ENCODE measurements at places on chromosomes 7 and 10.

DNA sequence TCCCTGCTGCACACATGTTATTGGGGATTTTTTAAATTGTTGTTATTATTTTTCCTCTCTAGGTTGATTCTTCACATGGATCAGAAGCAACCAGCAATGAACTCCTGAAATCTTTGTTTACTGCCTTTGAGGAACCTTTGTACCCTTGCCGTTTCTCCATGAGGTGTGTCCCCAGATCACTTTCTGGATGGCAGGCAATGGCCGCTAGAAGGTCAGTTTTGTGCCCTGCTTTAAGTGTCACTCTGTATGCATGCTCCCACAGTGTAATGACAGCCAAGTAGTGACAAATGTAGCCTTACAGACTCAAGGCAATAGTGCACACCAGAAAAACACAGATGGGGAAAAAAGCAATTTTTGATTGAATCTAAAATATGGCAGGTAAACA is 47.7 kb upstream of the NRP1 start:
- no peak for DNase-seq

DNA sequence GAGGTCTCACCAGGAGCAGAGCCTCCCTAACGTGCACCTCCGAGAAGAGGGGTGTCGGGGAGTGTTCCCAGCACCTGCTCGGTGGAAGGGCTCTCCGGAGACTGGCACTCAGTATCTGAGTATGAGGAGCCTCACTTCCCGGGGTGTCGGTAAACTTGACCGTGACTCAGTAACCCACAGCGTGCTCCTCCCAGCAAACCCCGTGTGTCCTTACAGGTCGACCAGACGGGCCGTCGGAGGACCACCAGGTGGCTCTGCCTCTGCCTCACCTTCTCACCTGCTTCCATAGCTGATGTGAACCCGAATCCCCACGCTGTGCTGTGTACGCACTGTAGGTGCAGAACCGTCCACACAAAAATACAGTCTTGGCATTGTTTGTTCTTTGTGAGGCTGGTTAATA is 29.0 kb upstream of the KNDC1 start:
- DNase-seq, result no peak

- no peak for DNase-seq
Observed at GRCh38 chr10:130889240-130889639, 422.3 kb downstream of the TCERG1L start.

- DNase-seq, result no peak
Observed at GRCh38 chr10:100291356-100291755, 4.9 kb upstream of the BLOC1S2 start.

DNA sequence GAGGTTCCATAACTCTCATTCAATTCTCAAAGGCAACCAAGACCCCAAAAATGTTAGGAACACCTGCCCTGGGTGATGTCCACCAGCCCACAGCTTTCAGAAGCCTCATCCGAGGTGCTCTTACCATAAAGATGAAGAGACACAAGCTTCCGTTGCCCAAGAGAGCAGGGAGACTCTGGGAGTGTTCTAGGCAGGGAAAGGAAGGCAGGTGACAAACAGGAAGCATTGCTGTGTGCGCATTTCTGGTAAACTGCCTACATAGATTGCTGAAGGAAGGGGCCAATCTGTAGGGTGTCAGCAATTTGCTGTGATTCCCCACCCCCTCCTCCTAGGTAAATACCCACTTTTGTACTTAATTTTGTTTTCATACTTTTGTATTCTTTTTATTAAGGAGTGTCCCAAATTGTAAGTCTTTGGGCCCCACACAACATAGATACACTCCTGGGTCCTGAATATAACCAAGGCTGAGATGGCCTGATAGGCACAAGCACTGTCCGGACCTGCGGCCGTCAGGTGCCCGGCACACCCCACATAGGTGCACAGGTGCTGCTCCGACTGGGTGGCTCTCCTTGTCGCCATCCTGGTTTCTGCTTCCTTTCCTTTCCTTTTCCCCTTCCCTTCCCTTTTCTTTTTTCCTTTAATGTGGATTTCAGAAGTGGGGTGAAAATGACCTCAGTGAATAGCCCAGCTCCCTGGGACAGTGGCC is 51.4 kb upstream of the SMNDC1 start:
- no peak for DNase-seq
